CD4-positive, alpha-beta T cell treated with Interleukin-6 at 100 ng/mL for 8 hours (primary cell): ENCODE measurements at places on chromosomes 2 and 18.
A peak's percentile ranks its signal among the peaks of the same experiment; 100 is the strongest.

GRCh38 chr2:240509667-240510512 lies 47.9 kb downstream of the ANKMY1 start:
- no peak for DNase-seq

DNA sequence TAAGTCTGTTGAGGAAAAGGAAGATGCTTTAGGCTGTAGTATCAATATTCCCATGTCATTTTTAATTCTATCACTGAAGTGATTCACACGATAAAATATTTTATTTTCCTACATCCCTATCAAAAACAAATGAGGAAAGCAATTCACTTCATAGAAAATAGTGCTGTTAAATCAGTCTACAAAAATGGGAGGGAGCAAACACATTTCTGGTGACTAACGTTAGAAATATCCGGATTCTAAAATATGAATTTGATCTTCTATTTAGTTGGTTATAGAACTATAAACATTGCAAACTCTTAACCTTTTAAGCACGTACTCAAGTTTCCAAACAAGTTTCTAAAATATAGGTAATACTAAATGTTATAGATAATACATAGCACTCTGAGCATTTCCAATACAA lies 20.8 kb downstream of the ATF2 start:
- no peak for DNase-seq

GRCh38 chr2:23486684-23487075 lies 101.7 kb downstream of the KLHL29 start:
- no peak for DNase-seq

DNA sequence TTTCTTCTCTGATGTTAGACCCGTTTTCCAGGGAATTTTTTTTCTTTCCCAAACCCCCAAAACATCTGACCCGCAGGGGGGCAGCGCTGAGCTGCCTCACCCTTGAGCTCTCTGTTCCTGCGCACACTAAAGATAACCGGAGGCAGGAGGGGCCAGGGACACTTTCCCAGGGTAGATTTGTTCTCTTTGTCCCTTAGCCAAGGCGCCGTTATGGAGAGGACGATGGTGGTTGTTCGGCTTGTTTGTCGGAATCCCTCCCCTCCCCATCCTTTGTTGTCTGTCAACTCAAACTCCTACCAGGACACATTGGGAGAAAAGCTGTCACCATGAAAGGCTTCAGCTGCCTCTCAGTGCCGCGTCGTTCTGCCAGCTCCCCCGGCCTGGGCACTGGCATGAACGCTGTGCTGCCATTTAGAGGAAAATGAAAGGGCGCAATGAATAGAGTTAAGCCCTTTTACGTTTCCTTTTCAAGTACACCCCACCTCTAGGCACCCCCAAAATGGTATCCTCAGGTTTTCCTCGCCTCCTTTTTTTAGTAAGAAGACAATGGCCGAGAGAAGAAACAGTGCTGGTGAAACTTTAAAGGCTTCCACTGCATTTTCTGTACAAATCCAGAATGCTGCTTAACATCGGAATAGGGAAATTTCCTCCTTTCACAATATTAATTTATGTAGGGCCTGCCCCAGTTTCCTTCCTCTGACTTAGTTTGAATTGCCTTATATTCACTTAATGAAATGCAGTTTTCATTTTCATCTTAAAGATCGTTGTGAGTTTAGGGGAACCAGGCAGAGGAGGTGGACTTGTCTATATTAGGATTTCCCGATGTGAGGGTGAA lies 62.1 kb downstream of the RND3 start:
- no peak for DNase-seq

DNA sequence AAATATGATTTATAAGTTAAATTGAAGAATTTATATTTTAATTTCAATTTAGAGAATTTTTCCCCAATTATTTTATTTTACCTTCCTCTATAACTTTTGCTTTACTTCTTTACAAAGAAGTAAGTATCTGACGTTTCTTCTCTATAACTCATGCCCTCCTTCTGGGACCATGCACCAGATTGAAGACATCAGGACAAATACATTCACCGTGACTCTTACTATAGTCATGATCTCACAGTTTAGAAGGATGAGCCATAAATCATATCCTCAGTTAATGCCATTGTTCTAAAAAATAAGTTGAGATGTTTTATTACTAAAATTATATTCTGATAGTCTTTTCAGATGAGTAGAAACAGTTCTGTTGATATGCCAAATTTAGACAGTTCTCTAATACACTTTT lies 279.3 kb downstream of the TMX3 start:
- DNase-seq = no peak

- DNase-seq = no peak
Measured at GRCh38 chr2:159936471-159936870, 125.9 kb downstream of the PLA2R1 start.

- no peak for DNase-seq
Measured at GRCh38 chr2:45391866-45392265, 219.2 kb downstream of the SRBD1 start.

GRCh38 chr2:174053355-174054151 lies 88.4 kb upstream of the SP3 start:
- no peak for DNase-seq

GRCh38 chr2:9244985-9245544 lies 38.5 kb downstream of the ASAP2 start:
- DNase-seq = no peak

DNA sequence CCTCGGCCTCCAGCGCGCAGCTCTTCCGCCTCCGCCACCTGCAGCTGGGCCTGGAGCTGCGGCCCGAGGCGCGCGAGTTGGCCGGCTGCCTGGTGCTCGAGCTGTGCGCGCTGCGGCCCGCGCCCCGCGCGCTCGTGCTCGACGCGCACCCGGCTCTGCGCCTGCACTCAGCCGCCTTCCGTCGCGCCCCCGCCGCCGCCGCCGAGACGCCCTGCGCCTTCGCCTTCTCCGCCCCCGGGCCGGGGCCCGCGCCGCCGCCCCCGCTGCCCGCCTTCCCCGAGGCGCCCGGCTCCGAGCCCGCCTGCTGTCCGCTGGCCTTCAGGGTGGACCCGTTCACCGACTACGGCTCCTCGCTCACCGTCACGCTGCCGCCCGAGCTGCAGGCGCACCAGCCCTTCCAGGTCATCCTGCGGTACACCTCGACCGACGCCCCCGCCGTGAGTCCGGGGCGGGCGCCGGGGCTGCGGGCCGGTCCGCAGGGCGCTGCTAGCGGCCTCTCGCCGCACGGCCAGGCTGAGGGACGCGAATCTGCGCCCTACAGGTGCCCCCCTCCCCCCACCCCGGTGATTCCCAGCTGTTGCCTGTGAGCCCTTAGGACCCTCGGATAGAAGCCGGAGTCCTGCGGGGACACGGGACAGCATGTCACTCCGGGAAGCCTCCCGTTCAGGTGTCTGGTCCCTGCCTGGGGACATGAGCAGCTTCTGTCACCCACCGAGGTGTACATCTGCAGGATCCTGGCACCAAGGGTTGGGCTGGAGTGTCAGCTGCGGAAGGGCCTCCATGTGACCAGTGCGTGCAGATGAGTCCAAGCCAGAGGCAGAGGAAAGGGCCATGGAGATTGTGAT lies 616 bp downstream of the RNPEPL1 start:
- DNase-seq = peak; percentile 56

DNA sequence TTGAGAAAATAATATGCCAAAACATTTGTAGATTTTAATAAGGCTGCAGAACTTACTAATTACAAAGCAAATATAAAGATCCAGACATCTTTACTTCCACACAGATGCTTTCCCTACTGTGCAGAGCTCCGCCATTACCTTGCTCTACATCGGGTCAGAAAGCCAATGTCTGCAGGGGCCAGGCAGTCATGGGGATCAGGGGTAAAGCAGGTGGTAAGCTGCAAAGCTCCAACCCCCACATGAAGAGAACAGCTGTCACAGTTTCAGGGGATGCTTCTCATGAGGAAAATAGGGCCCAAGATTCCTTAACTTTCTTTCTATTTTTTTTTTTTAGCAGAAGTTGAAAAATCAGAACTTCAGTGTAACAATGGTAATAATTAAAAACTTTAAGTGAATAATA lies 102.7 kb downstream of the DCC start:
- DNase-seq = no peak

DNA sequence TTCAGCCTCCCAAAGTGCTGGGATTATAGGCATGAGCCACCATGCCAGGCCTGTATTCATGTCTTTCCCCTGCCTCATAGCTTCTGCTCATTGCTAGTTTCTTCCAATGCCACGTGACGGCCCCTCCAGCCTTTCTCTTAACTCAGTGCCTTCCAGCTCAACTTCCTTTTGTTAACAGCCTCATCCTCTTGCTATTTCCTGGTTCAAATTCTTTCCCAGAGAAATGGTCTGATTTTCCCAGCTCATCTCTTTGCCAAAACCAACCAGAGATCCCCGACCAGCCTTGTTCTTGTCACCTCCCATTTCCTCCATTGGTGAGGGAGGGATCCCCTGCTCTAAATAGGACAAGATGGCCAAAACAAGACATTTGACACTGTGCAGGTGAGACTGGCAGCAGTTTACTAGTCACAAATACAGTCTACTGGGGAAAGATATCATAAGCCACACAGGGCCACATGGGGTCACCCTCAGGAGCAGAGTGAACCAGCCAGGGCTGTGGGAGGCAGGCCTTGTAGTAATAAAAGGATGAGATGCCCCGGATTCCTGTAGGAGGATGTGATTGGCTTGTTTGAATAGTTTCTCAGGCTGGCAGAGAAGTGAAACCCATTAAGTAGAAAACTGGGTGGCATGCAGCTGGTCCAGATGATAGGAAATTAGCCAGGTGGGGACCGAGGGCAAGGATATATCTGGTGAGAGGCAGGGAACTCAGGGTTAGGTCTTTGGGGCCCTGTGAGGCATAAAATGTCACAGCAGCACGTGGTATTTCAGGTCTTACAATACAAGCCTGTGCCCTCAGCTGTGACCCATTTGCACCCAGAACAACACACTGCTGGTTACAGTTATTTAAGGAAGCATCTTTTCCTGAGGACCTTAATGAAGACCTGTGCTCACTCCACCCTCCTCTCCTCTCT lies 6.4 kb downstream of the CD207 start:
- no peak for DNase-seq

- no peak for DNase-seq
Measured at GRCh38 chr2:172244419-172245130, 141.9 kb upstream of the DLX2 start.

DNA sequence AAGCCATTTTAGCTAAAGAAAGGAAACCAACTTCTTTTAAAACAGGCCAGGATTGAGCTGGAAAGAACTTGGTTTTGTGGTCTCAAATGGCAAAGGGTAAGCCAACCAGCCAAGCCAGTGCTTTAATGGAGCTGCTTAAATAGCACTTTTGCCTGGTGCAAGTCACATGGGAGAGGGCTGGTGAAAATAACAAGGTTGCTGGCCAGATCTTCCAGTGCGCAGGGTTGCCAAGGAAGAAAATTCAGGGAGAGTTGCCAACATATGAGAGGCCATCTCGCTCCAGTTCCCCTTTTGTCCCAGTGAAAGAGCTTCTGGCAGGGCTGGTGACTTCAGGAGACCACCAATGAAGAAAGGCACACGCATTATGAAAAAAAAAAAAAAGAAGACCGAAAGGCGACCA lies 57.3 kb downstream of the IRS1 start:
- DNase-seq = no peak

GRCh38 chr2:169287666-169288065 lies 74.7 kb downstream of the LRP2 start:
- no peak for DNase-seq

DNA sequence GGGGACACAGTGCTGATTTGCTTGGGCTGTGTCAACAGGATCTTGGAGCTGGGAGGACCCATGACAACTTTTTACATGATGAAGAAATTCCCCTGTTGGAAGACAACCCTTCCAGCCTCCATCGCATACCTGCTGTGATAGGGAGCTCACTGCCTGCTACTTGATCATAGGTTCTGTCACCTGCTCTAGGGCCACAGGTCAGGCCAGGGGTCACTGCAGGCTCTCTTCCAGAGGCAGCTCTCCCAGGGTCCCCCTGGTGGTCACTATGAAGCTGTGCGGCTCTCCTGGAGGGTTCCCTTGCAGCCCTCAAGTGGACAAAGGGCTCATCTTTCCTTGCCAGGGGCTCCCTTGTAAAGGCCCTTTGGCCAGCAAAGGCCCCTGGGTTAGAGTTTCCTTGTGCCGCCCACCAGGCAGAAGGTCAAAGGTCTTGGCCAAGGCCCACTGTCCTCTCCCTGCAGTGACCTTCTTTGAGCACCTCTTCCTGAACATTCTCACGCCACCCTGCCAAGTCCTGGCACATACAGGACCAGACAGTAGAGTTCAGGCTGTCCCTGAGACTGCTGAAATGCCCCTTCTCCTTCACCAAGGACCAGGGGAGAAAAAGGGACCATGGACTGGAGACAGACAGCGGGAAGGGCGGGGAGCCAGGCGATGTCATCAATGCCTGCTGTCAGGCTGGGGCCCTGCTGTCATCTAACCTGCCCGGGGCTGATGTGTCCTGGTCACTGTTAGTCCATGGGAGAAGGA lies 345.1 kb downstream of the DYSF start:
- no peak for DNase-seq

- no peak for DNase-seq
Measured at GRCh38 chr18:21439431-21439846, 161.1 kb downstream of the ESCO1 start.

GRCh38 chr2:175019566-175020327 lies 14.6 kb upstream of the CHN1 start:
- no peak for DNase-seq

GRCh38 chr2:60442608-60443007 lies 110.8 kb downstream of the BCL11A start:
- no peak for DNase-seq

GRCh38 chr18:21112543-21113105 lies 1.0 kb upstream of the ROCK1 start:
- no peak for DNase-seq
